ENCODE measurements at places on chromosomes 2 and 18.
A peak's percentile ranks its signal among the peaks of the same experiment; 100 is the strongest.

DNA sequence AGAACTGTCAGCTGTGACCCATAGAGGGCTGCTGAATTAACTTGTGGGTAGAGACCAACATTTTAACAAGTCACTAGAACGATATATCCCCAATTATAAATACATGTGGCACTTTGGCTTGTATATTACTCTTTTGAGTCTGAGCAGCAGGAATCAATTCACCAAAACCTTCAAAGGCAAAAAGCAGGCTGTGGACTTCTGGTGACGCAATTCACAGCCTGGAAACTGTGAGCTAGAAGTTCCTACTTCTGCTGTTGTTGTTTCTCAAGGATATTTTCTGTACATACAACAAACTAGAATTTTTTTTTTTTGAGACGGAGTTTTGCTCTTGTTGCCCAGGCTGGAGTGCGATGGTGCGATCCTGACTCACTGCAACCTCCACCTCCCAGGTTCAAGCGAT is 37.3 kb downstream of the PTCD3 start:
- no peak for DNase-seq

GRCh38 chr2:201642579-201643215 is 606 bp downstream of the TMEM237 start:
- DNase-seq, result peak; percentile 43

- no peak for DNase-seq
These were observed 3.0 kb downstream of the LBH start for GRCh38 chr2:30234180-30234971.

DNA sequence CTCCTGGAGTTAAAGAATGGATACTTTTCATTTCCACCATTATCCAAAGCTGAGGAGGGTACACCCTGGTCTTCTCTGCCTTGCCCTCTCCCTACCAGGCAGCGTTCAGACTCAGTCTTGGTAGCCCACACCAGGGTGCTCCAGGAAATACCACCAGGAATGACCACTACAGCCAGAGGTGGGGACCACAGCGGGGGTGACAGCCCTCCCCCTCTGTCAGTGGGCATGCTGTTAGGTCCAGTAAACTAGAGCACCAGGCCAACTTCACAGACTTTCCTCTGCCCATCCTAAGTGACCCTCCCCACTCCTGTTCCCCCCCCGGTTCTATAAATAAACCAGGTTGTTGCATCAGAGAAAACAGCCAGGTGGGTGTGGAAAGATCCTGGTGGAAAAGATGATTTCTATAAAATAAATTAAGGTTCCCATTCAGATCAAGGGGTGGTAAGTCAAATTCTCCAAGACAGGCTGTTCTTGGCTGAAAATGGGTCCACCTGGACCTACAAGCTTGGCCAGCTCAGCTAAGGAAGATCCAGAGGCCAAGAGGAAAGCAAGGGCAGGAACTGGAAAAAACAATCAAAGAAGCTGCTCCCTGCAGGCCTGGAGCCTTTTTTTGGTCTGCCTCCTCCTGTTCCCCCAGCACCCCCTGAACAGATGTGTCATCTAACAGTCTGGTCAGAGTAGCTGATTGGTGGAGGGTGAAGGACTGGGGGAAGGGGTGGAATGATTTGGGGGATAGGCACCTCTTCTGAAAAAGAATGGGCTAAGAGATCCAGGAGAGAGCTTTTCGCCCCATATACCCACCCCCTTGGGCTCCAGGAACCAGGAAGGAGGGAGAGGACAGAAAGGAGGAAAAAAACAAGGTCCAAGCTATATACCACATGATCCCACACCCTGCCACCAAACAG is 2.3 kb downstream of the RAB11FIP5 start:
- DNase-seq, result no peak

GRCh38 chr18:76546088-76546435 is 51.0 kb upstream of the ZNF516 start:
- DNase-seq, result no peak

DNA sequence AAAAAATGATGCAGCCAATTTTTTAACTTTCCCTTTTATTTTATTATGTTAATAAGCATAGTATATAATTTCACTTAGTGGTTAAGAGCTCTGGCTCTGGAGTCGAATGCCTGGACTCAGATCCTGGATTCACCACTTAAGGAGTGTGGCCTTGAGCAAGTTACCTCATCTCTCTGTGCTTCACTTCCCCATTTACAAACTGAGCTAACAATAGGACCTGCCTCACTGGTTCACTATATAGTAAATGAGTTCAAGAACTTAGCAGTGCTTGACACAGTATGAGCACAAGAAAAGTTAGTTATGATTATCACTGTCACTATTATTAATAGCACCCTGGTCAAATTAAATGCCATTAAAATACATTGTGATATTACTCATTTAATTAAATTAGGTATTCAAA is 30.6 kb downstream of the SCN3A start:
- DNase-seq, result no peak
